ENCODE measurements at places on chromosomes 4 and X.

- no peak for DNase-seq
These were observed 461.7 kb downstream of the RAPGEF2 start for GRCh38 chr4:159564615-159565014.

- DNase-seq: peak; percentile 59
These were observed 13.4 kb downstream of the ARHGEF6 start for GRCh38 chrX:136767104-136767941.

GRCh38 chr4:82138374-82138773 is 235.4 kb downstream of the HNRNPD start:
- no peak for DNase-seq

DNA sequence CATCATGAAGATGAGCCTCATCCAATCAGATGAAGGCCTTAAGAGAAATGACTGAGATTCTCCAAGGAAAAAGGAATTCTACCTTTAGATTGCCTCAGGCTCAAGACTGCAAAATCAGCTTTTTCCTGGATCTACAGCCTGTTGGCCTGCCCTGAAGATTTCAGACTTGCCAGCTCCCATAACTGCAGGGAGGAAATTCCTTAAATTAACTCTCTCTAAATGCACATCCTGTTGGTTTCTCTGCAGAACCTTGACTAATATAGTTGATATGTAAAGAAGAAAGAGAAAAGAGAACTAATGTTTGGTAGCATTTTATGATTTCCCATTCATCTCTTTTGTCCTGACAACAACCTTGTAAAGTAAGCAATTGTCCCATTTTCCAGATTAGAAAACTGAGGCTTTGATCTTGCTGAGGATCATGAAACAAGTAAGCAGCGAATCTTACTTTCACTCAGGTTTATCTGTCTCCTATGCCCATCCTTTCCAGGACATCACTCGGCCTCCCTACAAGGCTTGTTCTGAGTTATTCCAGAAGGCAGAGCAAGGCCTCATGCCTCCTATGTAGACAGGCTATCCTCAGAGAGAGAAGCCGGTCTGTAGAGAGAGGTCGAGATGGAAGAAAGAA is 115.0 kb upstream of the LDB2 start:
- peak; percentile 84 for DNase-seq

GRCh38 chr4:105092356-105092755 is 54.3 kb upstream of the TET2 start:
- DNase-seq: peak; percentile 96

- no peak for DNase-seq
These were observed 202.3 kb upstream of the SMIM31 start for GRCh38 chr4:164551713-164552040.

DNA sequence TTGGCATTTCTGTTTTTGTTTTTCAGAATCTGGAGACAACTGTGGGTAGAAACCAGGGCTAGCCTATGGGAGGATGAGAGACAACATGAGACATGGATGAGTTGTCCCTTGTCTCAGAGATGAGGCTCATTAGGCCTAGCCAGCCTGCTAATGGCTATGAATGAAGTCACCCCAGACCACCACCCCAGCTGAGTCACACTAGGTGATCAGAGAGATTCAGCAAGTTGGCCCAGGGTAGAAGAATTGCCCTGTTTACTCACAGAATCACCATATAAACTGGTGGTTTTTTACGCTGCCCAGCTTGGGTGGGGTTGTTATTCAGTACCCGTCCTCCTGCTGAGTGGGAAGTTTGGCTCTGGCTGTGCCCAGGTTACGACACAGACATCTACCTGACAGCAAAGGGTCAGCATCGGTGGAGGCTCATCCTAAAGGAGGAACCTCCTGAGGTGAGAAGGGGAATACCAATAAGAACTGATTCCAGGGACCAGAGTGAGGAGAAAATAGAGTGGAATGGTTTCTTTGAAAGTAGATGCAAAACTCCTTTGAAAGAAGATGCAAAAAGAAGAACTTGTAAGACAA is 17.2 kb upstream of the ARSJ start:
- DNase-seq: peak; percentile 48

DNA sequence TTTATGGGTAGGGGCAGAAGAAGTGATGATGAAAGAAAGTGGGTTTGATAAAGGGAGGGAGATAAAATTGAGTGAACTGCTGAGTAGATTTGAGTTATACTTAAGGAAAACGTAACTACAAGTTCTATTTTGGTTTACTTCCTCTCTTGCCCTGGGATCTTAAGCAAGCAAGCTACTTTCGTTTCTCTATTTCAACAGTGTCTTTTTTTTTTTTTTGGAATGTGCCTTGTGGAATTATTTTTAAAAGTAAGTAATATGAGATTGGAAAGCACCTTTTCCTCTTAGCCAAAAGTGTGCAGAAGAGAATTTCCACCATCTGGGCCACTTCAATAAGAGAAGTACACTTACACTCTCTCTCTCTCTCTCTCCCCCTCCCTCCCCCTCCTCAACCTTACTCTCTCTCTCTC is 16.0 kb upstream of the C4orf36 start:
- DNase-seq: no peak
